Fibroblast of skin of right biceps (primary cell): ENCODE measurements at places on chromosomes 4 and X.

DNA sequence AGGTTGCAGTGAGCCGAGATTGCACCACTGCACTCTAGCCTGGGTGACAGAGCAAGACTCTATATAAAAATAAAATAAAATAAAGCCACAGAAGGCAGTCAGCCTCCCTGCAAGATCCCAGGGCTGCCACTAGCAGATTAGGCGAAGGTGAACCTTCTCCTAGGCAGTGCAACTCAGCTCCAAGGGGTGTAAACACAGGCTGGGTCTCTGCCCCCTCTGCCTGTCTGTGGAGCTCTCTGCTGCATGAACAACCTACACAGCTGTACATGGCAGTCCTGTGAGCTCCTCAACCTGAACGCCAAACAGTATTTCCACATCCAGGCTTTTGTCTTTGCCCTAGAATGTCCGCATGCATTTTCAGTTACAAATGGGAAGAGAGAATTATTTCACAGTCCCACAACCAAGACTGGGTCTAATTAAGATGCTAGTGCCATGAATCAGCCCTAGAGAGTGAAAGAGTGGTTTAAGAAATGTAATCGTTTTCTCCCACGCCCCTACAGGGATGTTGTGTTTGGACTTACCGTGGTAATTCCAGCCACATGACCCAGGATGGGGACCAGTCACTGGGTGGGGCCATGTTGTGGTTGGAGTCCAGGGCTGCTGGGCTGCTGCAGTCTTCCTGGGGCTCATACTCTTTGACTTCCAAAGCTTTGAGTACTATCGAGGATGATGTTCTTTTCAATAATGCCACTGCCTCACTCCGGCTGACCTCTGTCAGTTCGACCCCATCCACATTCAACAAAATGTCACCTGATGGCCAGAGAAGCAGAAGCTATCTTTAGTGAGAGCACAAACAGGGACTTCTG is 99.0 kb downstream of the FIP1L1 start:
- DNase-seq: peak; percentile 99

GRCh38 chr4:168797194-168797593 is 212.9 kb downstream of the CBR4 start:
- peak; percentile 89 for DNase-seq

DNA sequence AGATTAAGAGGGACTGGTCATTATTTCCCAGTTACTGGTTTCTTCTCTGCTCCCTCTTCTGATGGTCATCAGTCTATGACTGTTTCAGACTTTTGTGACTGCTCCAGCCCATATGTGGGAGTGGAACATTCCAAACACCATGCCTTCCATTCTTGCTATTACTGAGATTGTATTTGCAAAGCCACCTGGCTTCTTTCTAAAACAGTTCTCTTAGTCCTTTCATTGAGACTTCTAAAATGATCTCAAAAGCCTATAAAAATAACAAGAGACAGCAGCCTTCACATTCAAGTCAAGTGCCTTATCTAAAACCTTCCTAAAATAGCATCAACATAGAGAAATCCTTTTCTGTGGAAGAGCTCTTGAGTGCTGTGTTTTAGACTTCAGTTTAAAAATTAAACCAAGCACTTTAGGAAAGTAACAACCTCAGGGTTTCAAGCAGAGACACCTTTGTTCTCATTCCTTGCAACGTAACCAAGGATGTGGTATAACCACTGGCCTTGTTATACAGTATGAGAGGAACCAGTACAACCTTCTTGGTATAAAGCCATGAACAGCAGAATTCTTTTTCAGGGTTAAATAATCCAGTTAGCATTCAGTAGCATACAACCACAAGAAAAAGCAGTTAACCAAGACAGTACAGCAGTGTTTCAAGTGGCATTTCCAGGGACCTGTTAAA is 97.1 kb downstream of the NFKB1 start:
- no peak for DNase-seq

GRCh38 chrX:46978341-46979291 is 66.4 kb downstream of the JADE3 start:
- peak; percentile 65 for DNase-seq

DNA sequence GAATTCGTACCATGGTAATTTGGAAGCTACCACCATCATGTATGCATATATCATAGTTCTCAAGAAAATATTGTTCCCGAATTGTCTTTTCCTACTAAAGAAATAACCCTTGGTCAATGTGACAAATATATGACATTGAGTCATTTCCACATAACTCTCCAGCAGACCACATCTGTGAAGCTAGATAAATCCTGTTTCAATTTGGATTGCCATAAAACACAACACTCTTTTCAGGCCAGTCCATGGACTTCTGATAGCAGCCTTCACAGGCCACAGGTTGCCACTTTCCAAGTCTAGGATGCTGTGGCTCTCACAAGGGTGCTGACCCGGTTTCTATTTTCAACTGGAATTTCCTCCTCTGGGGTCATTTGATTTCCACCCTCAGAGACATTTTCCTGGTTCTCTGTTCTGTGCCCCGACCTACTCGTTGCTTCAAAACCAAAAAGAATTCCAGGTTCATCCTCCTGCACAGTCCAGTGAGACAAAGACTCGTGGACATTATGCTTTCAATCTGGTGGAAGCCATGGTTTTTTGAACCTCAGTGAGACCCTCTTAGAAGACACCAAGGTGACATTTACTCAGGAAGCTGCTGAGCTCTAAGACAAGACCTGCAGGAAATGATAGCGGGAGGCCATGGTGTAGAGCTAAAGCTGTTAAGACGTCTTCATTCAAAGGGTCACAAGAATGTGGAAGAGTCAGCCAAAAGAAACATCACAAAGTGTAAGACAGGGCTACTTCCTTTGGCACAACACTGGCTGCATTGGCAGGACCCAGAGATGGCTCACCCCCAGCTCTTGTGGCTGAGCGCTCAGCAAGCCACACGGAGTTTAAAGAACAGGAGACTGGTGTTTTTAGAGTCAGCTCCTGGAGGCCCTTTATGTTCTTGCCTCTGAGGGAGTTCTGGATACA is 119.8 kb downstream of the AMELX start:
- DNase-seq: no peak

DNA sequence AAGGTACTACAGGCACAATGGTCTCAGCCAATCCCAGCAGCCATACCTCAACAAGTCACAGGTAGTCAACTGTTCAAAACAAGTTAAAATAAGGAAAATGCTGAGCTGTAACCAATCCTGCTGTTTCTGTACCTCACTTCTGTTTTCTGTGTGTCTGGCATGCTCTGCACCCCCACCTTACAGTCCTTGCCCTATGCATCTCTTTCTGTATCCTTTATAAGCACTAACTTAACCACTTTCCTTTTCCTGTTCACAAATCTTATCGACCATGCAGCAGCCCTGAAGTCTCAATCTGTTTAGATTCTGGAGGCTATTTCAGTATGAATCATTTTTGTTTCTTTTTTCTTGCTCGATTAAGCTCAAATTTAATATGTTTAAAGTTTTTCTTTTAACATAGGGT is 12.5 kb upstream of the FAM13A start:
- DNase-seq: no peak

DNA sequence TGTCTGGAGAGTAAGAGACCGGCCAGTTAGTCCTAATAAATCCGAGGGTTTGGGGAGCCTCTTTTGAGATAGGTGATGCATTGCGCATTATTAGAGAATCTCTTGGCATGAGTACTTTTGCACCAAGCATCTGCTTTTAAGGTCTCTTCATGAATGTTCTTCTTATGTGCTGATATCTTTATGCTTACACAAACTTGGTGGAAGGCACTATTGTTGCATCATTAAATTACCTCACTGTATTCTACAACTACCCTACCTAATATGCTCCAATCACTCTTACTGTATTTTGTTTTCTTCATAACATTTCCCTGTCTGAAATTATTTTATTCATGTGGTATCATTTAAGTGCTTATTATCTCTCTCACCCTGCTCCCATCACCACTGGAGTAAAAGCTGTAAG is 151.6 kb downstream of the PALLD start:
- DNase-seq: no peak

GRCh38 chr4:40253906-40254305 is 57.1 kb downstream of the RHOH start:
- no peak for DNase-seq

DNA sequence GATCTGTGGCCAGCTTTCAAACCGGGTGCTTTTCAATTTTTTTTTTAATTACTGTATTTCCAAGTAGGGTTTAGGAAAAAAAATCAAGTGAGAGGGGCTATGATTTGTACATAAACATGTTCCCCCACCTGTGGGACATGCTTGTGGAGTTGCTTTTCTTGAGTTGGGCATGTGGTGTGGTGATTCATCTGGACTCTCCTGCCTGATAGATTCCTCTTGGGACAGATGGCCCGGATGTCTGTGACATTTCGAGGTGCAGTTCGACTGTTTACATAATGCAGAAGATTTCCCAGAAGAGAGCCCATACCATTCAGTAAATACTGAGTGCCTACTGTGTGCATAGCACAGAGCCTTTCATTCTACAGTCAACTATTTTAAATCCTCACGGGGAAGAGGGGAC is 49.9 kb downstream of the DOCK11 start:
- no peak for DNase-seq

DNA sequence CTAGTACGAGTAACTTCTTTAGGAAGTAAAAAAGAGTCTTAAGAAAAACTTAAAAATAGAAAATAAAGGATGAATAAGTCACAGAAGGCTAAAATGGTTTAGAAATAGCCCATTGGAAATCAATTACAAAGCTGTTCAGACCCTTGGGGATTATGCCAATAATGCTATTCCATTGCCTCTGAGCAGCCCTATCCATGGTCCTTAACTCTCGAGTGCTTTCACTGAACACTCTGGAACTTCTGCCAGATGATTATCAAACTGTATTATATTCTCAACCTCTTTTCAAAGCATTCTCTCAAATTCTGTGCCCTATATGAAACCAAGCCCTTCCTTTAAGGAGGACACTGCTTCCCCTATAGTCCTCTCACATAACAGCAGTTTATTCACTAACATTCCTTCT is 17.0 kb downstream of the SLC9B1 start:
- peak; percentile 23 for DNase-seq

DNA sequence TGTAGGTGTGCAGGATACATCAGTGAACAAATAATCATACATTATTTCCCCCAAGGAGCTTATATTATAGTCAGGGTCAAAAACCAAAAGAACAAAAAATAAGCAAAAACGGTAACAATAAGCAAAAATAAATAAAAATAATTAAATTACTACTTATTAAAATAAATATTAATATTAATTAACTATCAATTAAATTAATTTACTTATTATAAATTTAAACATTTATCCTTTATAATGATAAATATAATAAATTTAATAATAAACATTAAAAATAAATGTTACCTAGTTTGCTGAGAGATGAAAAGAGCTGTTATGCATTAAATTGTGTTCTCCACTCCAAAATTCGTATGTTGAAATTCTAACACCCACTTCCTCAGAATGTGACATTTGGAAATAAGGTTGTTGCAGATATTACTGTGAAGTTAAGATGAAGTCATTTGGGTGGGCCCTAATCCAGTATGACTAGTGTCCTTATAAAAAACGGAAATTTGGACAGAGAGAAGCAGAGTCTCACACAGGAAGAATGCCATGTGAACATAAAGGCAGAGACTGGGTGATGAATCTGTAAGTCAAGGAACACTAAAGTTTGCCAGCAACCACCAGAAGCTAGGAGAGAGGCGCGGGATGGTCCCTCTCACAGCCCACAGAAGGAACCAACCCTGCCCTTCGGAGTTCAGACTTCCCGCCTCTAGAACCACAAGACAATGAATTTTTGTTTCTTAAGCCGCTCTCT is 67.2 kb upstream of the IBSP start:
- peak; percentile 17 for DNase-seq

DNA sequence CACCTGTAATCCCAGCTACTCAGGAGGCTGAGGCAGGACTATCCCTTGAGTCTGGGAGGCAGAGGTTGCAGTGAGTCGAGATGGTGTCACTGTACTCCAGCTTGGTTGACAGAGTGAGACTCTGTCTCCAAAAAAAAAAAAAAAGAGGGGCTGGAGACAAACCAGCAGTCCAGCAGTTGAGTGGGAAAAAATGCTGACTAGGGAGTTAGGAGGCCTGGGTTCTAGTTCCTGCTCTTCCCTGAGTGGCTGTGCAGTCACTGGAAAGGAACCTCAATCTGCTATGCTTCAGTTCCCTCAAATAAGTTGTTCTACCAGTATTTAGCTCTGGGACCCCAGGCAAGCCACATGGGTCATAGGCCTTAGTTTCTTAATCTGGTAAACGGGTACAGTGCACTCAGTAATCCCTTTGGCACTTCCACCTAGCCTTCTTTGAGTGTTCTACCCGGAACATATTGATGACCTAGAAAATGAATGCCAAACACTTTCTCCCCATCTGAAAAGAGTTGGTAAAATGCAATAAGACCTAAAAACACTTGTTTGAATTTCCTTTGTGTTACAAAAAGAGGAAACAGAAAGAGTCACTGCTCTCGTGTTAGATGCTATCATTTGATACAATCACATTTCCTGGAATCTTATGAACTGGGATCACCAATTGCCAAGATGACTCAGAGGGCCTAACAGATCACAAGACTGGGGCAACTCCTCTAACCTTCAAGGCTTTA is 99.3 kb upstream of the EGFL6 start:
- peak; percentile 81 for DNase-seq

- DNase-seq: peak; percentile 11
These were observed 43.0 kb downstream of the BCOR start for GRCh38 chrX:40054793-40055192.

DNA sequence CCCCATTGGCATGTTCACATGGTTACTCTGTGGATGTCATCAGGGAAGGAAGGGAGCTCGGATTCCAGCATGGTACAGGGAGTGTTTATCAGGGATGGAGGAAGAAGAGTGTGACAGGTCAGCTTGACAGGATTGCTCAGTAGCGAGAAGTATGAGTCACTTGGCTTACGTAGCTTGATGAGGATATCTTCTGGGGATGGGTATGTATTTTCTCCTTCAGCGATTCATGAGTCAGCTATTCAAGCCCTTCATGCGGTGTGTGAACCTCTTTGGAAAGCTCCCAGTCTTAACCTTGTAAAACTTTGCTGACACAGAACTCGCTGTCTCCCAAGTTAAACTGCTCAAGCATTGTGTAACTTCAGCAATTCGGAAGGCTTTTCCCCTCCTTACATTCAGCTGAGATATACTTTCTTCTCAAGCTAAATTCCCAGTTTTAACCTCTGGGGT is 275.4 kb downstream of the ARHGAP10 start:
- peak; percentile 97 for DNase-seq

- peak; percentile 64 for DNase-seq
These were observed 61.2 kb upstream of the HOPX start for GRCh38 chr4:56742080-56742871.
